NCI-H1048 (cell line): ENCODE measurements at places on chromosomes 7 and 10.

GRCh38 chr7:106757846-106758245, 96.9 kb upstream of the CCDC71L start:
- DNase-seq, result no peak

DNA sequence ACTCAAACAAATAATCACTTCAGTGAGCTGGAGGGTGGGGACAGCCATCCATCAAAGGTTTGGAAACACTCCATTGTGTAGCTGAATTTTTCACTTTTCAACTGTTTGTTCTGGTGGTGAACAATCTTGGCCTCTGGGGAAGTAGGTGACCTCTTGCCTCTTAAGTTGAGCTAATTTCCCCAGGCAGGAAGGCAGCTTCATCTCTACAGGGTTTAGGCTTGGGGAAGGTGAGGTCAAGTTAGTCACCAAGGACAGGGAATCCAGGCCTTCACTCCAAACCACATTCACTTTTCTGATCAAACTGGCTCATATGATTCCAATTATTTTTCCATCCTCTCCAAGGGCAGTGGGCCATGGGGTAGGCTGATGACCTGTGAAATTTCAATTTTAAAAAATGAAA, 138.3 kb upstream of the HABP2 start:
- DNase-seq, result no peak

DNA sequence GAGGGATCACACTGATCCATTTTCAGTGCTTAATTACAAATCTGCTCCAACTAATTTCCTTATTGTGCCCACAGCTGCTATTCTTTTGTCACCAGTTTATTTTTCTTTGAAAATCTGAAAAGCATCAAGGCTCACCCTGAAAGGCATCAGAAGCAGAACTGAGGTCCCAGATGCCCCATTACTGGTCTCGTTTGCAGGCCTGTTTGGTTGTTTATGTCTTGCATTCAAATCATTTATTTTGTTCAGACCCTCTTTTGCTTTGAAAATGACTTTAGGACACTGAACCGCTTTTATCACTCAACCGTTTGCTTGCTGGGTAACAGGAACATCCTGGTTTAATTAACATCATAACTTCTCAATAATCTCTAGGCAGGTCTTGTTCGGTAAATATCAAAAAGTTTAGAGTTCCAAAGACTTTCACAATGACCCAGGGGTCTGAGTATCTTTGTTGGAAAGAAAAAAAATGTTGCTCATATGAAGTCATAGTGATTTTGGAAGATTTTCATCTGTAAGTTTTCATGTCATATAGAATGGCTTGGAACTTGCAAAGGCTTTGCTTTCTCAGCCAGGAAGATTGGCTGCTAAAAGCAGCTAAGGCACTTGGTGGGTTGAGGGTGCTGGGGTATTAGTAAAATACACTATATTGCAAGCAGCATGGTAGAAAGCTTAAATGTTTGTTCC, 398.3 kb upstream of the NPVF start:
- no peak for DNase-seq

- no peak for DNase-seq
Observed at GRCh38 chr10:132538031-132538789, 623 bp downstream of the INPP5A start.

- DNase-seq, result no peak
Observed at GRCh38 chr7:82162289-82162688, 281.3 kb downstream of the CACNA2D1 start.

GRCh38 chr10:12423896-12424295, 74.5 kb downstream of the CAMK1D start:
- no peak for DNase-seq

DNA sequence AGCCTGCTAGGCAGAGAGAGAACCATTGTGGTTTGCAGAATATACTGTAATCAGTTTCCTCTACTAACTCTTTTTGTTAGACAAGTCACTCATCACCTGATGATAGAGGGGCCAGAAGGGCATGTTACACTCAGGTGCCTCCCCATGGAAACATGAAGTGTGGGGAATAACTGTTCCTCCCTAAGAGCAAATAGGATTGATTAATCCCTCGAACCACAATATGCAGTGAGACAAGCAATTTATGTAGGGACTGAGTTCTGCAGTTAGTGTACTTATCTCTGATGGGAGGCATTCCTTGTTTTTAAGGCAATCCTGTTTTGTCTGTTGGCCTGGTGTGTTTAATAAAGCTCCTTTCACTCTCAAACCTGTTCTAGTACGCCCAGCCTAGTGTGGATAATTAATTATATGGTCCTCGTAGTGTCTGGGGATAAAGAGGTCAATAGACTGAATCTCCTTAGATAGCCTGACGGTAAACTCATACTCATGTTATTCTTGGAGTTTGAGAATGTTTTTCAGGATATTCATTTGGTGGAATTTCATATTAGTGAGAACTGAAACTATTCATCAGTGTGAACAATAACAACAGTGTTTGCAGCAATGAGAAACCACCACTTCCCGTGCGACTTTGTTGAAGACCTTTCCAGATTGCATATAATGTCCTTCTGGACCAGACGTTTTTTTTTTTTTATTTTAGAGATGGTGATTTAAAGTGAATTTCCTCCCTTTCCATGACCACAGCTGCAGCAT, 344.8 kb upstream of the FZD8 start:
- no peak for DNase-seq

- no peak for DNase-seq
Observed at GRCh38 chr7:40721342-40721949, 586.6 kb downstream of the SUGCT start.

DNA sequence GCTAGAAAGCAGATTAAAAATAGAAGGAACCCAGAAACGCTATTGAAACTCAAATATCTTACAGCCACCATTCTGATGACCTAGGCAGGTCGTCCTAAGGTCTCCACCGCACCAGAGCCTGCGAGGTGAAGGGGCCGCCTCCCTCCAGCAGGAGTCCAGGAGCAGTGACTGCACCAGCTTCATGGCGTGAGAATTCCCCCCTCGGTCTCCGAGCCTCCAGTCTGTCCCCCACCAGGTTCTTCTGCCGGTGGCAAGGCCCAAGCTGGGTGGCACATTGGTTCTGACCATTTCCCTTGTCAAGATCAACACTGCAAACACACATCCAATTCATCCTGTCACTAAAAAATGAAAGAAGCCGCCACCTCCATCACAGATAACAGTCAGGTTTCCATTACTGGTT, 98.7 kb downstream of the DIP2C start:
- no peak for DNase-seq

GRCh38 chr10:103610083-103610472, 116.6 kb downstream of the NEURL1 start:
- no peak for DNase-seq

- DNase-seq, result no peak
Observed at GRCh38 chr10:4111643-4112042, 326.6 kb upstream of the KLF6 start.

DNA sequence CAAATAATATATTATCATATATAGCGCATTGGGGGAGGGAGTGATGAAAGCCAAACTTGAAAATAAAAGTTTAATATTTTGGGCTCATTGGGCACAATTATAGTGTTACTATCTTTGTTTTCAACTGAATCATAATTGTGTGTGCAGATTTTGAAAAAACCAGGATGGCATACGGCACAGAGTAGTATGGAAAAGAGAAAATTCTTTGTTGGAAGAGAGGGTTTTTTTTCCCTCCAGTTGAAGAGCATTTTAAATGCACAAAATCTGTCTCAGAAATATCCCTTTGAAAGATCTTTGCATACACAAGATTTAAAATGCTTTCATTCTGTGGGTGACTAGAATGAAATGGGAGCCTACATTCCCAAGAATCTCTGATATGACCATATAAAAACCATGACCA, 269.6 kb downstream of the EXOC4 start:
- DNase-seq, result no peak
